ENCODE measurements at places on chromosomes 3 and 15.

GRCh38 chr3:122430371-122430770 is 14.5 kb upstream of the WDR5B start:
- DNase-seq, result no peak

- DNase-seq, result no peak
Measured at GRCh38 chr3:45864760-45865519, 21.4 kb upstream of the CCR9 start.

- no peak for DNase-seq
Measured at GRCh38 chr3:141108039-141108438, 56.9 kb downstream of the SPSB4 start.

GRCh38 chr3:69385723-69386555 is at the start of gene FRMD4B:
Gene FRMD4B (minus strand): TSS chr3:69386088. CDS start chr3:69385989, 99 bp downstream.
- DNase-seq, result peak; percentile 47

- DNase-seq, result no peak
Measured at GRCh38 chr3:127534564-127534963, 56.0 kb downstream of the TPRA1 start.

- DNase-seq, result peak; percentile 44
Measured at GRCh38 chr3:42690766-42691680, 5.7 kb downstream of the KLHL40 start.

DNA sequence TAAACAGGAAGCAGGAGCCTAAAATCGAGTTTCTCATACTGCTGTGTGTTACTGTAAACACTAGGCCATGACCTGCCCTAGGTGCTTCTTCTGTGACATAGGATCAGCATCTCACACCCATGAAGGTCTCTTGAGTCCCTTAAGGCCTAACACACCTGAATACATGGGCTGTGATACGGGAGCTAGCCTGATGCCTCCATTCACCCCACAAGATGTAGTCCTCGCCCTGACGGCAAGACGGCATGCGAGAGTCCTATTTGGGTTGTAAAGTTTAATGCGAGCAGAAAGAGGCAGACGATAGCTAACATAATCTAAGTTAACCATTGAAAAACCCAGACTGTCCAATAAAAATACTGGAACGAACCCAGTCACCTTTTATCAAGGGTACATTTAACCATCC is 241.1 kb upstream of the ICE2 start:
- DNase-seq, result no peak

DNA sequence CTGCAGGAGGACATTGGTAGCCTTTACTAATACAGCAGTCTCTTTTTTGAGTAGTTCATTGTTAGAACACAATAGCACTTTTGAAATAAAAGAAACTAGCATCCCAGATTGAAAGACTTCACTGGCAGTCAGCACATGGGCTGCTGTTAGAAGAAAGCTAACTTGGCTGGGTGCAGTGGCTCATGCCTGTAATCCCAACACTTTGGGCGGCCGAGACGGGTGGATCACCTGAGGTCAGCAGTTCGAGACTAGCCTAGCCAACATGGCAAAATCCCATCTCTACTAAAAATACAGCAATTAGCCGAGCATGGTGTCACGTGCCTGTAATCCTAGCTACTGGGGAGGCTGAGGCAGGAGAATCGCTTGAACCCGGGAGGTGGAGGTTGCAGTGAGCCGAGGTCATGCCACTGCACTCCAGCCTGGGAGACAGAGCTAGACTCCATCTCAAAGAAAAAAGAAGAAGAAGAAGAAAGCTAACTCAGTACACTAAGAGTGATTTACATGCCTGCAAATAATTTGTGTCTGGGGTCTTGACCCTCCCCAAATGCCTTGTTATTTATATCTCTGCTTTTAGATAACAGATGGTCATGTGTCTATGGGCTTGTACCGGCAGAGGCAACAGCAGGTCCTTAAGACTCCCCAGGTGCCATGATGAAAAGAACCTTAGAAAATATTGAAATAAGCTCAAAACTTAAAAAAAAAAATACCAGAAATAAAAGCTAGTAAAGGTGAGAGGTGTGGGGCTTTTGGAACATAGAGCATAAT is 9.7 kb downstream of the TPM1 start:
- DNase-seq, result no peak

DNA sequence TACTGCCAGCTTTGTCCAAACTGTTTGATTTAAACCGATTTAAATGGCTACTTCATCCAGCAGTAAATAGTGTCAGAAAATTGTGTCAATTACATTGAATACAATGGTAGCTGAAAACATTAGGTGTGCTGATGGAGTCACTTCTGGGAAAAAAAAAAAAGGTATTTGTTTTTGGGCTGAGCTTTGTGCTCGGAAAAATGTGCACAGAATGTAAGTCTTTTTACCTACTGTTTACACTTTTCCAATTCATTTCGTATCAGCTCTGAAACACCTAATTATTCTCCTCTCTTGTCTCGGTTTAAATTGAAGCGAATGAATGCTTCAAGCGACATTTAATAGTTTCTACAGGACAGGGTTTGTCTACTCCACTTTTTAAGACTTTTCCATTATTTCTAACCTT is 1078.4 kb downstream of the ROBO1 start:
- DNase-seq, result no peak

- no peak for DNase-seq
Measured at GRCh38 chr3:126913524-126913923, 69.4 kb upstream of the PLXNA1 start.

- DNase-seq, result no peak
Measured at GRCh38 chr3:153679714-153680113, 441.5 kb upstream of the ARHGEF26 start.

DNA sequence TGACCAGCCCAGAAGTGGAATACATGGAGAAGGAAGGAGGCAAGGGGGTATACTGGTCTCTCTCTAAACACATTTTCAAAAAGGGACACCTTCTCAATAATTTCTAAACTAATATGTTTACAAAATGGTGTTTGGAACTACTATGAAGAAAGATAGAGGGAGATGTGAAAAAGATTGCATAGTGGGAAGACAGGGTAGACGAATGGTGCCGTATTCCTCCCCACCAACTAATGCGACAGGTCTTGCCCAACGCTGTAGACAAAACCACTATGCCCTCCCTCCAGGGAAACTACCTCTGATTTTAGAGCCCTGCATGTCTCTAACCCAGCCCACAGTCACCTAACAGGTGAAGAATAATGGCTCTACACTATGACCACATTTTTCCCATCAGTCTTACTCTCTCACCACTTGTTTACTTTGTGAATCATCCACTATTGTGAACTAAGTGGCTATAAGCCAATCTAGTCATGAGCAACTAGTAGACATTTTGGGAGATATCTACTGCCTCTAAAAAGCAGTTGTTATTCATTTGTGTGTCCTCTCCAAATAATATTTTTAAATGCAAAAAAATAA is 108.2 kb upstream of the UBE2E2 start:
- DNase-seq, result no peak
